ENCODE measurements at places on chromosomes 16 and 17. TPM values are rescaled to one million over a fixed set of nuclear protein-coding genes. Genes with fewer than 3 reads are reported as not detected.

DNA sequence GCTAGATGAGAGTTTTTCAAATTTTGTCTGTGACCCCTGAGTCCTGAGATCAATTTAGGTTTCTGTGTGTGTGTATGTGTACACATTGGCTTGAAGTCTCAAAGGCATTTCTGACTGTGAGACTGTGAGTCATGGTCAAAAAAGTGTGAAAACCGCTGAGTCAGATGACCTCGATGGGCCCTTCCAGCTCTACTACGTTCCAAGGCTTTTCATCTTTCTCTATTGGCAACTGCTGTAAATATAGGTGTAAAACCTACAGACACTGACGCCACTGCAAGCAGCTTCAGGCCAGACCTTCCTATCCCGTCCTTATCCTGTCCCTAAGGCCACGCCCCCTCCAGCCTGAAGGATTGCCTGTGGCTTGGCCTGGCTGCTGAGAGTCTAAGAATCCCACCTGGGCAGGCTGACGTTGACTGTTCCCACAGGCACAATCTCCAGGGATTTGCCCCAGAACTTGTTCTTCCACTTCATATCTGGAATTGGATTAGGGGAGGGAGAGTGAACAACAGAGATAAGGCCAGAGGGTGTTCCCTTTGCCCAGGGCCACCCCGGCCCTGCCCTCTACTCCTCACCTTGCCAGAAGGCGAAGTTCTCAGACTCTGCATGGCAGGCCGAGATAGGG, 11.3 kb downstream of the OSBPL7 start:
- no peak for DNase-seq

ERN2 gene
- polyA plus RNA-seq, result 4.0 TPM

GRCh38 chr17:83084621-83085056, 5.2 kb downstream of the METRNL start:
- DNase-seq, result no peak

GRCh38 chr16:19857593-19858339, 26.9 kb downstream of the GPRC5B start:
- DNase-seq, result no peak

GRCh38 chr17:74125156-74125555, 78.3 kb upstream of the RPL38 start:
- no peak for DNase-seq

- DNase-seq, result no peak
These were observed 13.3 kb downstream of the NXPH3 start for GRCh38 chr17:49588726-49589576.
